ENCODE measurements at places on chromosomes 5 and 9.
A peak's percentile ranks its signal among the peaks of the same experiment; 100 is the strongest.

DNA sequence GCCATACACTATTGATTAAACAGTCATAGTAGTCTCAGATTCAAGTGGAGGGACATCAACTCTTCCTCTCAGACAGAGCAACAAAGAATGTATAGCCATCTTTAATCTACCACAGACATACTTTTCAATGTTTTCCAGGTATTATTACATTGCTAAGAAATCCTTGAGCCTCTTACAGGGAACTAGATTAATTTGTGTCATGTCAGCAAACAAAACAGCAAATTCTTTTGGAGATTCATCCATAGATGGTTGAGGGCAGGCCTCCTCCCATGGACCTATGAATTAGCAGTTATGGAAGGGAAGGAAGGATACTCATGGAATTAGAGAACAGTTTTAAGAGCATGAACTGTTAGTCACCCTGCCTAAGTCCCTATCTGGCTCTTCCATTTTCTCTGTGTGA is 47.8 kb upstream of the ARRDC3 start:
- DNase-seq = no peak

- no peak for DNase-seq
These were observed 412.6 kb downstream of the DMRT2 start for GRCh38 chr9:1462626-1463308.

DNA sequence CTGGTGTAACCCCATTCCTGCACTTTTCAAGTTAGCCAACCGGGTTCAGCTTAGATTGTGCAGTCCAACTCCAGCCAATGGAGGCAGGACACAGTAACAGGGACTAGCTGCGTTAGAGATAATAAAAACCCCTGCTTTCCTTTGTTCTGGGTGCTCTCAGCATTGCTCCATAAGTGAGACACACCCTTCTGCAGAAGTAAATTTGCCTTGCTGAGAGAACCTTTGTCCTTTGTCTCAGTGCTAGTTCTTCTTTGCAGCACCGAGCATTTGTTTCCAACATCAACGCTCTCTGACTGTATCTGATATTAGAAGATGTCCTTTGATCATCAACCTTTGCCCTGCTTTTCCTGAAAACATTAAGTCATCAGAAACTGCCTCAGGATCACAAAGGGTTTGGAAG is 169.5 kb upstream of the OR13F1 start:
- DNase-seq = no peak

DNA sequence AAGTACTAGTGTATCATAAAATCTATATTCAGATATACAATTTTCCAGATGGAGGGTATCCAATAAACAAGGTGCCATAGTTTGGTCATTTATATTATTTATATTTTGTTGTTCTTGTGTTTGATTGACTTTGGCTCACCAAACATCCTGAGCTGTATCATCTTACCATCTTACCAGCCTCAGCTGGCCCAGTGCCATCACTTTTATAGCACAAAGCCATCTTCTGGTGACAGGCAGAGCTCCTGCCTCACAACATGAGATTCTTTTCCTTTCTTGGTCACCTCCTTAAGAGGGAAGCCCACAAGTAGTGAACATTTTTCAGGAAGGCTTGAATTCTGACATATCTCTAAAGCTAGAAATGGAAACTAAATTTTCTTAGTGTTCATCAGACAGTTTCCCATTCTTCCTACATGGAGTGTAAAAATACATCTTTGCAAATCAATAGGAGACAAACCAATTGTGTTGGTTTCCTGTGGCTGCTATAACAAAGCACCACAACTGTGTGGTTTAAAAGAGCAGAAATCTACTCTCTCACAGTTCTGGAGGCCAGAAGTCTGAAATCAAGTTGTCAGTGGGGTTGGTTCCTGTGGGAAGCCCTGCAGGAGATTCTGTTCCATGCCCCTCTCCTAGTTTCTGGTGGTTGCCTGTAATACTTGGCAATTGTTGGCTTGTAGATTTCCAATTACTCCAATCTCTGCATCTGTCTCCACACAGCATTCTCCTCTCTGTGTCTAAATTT is 341.8 kb downstream of the MAN2A1 start:
- DNase-seq = no peak

DNA sequence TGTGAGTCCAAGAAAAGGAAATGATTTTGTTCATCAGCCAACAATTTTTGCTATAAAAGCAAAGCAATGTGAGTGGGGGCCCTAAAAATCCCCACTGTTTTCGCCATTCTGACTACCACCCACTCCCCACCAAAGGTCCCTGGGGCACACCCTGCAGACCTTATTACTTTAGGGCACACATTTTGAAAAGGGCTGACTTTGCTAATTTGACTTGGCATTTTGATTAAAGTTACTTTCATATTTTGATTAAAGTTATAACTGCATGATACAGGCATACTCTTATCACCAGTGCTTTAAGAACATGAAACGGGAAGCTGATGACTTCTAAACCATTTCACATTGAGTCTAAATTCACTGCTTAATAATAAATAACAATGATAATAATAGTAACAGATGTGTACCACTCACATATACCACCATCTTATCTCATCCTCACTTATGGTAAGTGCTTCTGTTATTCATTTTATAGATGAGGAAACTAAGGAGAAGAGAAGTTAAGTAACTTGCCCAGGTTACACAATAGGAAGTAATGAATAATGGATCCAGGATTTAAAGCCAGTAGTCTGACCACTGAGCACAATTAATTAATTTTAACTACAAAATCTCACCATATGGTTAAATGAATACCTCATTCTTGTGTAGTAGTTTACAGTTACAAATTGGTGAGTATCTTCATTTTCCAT is 25.4 kb upstream of the NR3C1 start:
- no peak for DNase-seq

DNA sequence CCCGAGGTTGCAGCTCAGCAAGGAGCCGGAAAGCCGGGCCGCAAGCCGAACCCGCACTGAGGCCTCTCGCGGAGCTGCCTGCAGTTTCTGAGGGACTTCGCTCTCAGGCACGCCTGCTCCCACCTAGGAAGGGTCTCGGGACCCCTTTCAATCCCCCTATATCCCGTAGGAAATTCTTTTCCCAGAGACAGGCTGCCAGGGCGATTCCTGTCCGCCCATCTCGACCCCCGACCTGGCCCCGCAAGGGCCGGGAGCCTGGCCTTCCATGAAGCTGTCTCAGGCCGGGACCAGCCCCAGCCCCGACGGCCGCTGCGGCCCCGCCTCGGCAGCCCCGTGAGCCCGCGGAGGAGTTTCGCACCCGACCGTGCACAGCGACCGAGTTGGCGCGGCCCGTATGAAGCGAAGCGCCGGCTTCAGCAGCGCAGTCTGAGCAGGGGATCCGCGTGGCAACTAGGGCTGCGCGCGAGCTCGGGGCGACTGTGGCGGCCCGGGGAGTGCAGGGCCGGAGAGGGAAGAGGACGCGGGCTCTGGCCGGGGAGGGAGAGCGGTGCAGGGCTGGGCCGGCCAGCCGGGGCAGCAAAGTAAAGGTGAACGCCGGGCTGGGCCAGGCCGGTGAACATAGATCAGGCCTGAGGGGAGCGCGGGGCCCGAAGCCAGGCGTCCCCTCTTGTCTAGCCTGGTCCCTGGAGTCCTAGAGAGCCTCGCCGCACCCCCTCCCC is 977 bp upstream of the PRDM12 start:
- no peak for DNase-seq

GRCh38 chr5:128472036-128472435 is 66.0 kb downstream of the FBN2 start:
- DNase-seq = no peak

GRCh38 chr5:10275460-10275859 is 25.4 kb downstream of the CCT5 start:
- DNase-seq = no peak

DNA sequence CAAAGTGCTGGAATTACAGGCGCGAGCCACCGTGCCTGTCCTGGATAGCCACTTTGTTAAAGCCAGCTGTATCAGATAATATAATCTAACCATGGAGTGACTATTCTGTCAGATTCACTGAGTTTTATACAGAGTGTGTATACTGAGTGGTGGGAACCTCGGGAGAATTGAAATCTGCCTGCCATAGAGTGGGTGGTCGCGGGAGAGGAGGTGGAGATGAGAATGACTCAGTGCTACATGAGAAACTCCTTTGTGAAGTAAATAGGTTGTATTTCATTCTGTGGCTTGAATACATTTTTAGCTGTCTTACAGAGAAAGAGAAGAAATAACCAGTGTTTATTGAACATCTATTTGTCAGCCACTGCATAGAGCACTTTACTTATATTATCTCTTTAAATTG is 26.4 kb downstream of the ATP6V0E1 start:
- no peak for DNase-seq

DNA sequence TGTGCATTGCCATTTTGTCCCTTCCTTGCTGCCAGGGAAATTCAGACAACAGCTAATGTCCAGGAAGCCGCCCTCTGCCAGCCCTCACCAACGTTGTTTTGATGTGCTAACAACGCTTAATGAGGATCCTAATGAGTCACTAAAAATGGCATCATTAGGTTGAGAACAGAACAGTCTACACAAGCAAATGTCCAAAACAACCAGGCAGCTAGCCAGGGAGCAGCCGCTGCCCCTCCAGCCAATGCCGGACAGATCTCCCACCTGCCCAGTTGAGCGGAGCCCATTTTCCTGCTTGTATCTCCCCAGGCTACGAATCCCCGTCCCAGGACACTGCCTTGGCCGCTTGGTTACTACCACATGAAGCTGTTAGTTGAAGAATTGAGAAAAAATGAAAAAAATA is 40.4 kb upstream of the UNC5A start:
- no peak for DNase-seq

DNA sequence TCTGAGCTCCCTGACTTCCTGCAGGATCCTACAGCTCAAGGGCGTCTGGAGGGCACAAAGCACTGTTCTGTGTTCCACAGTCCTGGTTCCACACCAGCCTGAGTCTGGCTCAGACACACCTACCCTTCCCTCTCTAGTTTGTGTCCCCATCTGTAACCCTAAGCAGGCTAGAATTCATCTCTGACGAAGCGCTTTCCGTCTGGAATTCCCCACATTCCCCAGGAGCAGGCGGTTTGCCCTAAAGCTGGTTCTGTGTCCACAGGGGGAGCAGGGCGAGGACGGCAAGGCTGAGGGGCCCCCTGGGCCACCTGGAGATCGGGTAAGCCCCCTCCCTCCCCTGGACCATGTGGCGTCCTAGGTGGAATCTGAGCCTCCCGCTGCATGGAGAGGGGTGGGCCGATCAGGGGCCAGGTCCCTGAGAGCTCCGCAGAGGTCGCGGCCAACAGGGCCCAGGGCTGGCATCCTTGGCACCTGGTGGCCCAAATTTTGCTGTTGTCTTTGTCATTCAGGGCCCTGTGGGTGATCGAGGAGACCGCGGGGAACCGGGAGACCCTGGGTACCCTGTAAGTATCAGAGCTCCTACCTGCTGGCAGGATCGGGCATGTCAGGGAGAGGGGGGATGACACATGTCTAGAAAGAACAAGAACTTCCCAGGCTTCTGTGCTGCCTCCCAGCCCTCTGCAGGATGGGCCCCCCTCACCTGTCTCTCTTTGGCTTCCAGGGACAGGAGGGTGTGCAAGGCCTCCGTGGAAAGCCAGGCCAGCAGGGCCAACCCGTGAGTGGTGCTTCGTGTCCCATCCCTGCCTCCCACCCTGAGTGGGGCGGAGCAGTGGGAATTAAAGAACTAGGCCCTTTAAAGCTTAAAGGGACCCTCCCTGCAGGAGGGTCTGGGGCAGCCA is 34.5 kb upstream of the ORM1 start:
- no peak for DNase-seq

DNA sequence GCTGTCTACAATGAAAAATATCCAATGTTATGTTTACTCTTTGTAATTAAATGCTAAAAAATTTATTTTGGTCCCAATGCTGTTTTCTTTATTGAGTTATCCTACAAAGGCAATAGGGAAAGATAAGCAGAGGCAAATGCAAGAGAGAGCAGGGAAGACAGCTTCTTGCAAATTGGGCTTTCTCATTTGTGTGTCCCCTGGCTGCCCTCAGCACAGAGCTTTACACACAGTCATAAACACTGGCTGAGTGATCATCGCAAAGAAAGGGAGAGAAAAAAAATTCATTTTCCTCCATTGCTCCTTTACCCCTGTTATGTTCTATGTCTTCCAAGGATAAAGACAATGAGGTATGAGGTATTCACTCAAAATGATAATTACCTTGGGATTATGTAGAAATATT is 2.3 kb upstream of the TSSK1B start:
- DNase-seq = no peak

DNA sequence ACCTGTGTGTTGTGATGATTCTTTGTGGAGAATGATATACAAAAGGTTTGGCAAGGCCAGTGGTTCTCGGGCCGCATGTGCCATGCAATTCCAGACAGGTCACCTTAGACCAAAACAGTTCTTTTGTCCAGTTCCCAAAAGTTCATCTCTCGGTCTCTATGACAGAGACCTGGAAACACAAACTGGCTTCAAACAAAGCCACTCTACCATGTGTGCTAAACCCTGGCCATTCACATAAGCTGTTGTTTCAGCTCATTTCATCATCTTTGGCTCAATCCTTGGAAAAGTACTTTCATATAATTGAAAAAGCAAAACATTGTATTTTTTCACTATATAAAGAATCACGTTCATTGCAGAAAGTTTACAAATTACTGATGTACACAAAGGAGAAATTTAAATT is 210.5 kb upstream of the SEMA6A start:
- DNase-seq = no peak

- no peak for DNase-seq
These were observed 199.4 kb downstream of the ESM1 start for GRCh38 chr5:54785729-54786591.

DNA sequence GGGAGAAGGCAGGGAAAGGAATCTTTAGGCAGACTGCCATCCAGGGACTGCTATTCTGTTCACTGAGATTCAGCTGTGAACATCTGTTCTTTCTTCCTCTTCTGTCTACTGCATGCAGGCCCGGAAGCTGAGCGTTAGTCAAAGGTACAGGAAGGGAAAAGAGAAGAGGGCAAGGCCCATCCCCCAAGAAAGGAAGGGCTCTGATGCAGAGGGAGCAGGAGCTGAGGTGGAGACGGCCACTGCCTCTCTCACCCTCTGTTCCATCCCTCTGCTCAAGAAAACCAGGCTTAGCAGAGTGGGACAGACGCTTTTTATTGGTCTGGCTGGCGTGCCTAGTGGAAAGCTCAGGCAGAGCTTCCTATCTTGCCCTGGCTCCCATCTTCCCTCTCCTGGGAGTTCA is 57.6 kb downstream of the PFDN1 start:
- no peak for DNase-seq

GRCh38 chr5:158074992-158075769 is 216.2 kb upstream of the CLINT1 start:
- peak; percentile 13 for DNase-seq

DNA sequence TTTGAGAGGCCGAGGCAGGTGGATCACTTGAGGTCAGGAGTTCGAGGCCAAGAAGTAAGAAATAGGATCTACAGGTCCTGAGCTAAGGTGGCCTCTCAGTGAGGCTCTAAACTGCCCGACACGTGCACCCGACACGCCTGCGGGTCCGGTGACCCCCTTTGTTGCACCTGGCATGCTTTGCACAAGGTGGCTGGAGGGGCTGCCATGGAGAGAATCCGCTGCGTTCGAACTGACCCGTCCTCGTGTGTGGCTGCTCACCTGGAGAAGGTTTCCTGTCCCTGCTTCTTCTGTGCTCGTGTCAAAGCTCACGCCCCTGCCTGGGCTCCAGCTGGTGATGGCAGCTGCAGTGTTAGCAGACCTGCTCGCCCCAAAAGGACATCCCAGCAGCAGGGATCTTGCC is 5.7 kb upstream of the OLFM1 start:
- no peak for DNase-seq

GRCh38 chr9:109739760-109740159 is 40.2 kb upstream of the PALM2AKAP2 start:
- DNase-seq = no peak

GRCh38 chr5:169544264-169544950 is 39.2 kb upstream of the SPDL1 start:
- DNase-seq = no peak

GRCh38 chr5:80834710-80835109 is 125.5 kb upstream of the RASGRF2 start:
- DNase-seq = no peak
